ENCODE measurements at places on chromosomes 1 and 21. TPM values are rescaled to one million over a fixed set of nuclear protein-coding genes. Genes with fewer than 3 reads are reported as not detected.

- no peak for DNase-seq
These were observed 86.4 kb downstream of the PAX7 start for GRCh38 chr1:18716785-18717678.

GRCh38 chr1:95953015-95953414, 719.0 kb downstream of the RWDD3 start:
- no peak for DNase-seq

DNA sequence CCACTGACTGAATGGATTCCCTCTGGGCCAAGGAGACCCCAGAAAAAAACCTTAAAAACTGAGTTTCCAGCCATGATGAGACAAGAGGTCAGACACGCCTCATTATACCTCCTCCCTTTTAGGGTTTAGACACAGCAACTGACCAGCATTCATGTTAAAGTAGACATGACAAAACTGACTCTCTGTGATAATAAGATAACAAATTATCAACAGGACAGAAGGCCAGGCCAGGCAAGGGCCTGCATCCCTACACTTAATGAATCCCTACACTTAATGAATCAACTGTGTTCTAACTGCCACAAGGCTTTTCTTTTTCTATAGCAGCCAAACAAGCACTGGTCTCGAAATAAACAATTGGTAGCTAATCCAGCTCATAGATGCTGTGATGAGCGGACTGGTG, 33.3 kb upstream of the FAM89A start:
- no peak for DNase-seq

PI4KB gene
- 66.8 TPM for total RNA-seq

ELOVL1 gene
- total RNA-seq, result 54.1 TPM

DNA sequence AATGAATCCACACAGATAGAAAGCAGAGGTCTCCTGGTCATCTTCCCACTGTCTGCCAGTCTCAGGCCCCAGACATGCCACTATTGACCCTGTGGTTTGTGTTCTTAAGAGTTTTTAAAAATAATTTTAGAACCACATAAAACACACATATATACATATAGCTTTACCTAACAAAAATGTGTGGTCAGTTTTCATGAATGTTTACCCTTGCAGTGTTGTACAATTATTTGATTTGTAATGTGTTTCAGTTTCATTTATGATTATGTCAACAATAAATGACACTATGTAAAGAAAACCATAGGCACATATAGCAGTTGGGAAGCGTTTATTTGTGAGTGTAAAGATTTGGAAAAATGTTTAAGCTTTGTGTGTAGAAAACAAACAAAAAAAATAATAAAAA, 17.1 kb downstream of the CHAF1B start:
- DNase-seq, result no peak

LMOD1 gene
- 10.2 TPM for total RNA-seq

OPRD1 gene
- not detected for total RNA-seq

- no peak for DNase-seq
These were observed 83.9 kb downstream of the FASLG start for GRCh38 chr1:172742599-172743500.

- no peak for DNase-seq
These were observed 12.9 kb downstream of the NRIP1 start for GRCh38 chr21:15051644-15052458.

- DNase-seq, result peak; percentile 48
These were observed 45.3 kb upstream of the EDN2 start for GRCh38 chr1:41529621-41530395.

VWA5B1 gene
- not detected for total RNA-seq

- peak; percentile 37 for DNase-seq
These were observed 34.1 kb downstream of the CDCP2 start for GRCh38 chr1:54118704-54119103.

DNA sequence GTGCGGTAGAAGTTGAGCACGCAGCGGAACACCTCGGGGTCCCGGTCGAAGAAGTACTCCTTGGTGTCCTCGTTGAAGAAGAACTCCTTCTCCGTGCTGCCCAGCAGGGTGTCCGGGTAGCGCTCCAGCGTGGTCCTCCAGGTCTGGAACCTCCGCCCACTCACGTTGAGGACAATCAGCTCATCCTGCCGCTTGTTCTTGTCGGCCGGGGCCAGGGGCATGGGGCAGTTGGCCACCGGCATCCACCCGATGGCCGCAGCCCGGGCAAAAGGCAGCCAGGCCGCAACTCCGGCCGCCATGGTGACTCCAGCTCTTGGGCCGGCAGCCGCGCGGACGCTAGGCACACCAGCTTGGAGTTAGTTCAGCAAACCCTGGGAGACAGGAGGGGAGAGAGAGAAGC, 7.0 kb downstream of the KCND3 start:
- no peak for DNase-seq

DNA sequence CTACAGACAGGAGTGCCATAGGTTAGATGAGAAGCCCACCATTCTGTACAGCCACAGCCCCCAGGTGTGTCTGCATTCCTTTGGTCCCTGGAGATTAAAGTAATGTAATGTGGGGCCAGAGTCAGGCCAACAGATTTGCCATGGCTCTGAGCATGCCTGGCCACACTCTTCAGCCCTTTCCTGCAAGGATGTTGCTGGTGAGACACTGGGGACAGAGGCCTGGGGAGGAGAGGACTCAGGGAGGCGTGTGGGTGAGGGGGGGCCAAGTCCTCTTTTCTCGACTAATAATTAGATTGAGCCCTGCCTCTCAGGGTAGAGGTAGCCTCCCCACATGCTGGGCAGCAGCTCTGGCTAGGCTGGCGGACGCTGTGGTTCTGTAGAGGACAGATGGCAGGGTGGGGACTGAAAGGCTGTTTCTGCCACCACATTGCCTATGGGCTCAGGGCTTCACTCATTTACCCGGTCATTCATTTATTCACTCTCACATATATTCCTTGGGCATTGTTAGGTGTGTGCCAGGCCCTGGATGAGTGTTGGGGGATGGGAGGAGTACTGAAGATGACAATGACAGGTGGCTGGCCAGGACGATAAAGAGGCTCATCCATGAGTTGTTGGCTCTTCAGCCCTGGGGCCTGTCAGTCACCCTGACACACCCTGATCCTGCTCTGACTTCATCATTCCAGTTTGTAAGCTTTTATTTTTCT, 7.1 kb upstream of the PRCC start:
- DNase-seq, result no peak

DNA sequence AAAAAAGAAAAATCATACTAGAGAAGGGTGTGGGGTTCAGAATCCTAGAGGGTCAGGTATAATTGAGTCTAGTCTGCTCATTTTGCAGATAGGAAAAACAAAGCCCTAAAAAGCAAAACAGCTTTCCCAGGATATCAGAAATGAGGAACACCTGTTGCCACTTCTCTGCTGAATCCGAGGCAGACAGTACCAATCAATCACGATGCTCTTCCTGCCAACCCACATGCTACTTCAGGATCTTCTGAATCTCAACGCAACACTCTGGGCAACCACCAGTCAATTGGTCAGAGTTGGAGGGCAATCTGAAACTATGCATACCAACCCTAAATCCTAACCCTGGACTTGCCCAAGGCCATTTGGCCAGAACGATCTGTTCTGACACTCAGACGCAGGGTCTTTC, 128.3 kb downstream of the EPHB2 start:
- DNase-seq, result no peak

RGS4 gene
- 3.8 TPM for total RNA-seq

- DNase-seq, result no peak
These were observed 636.4 kb downstream of the PLPP3 start for GRCh38 chr1:55943012-55943411.

PRKACB gene
- total RNA-seq, result 93.0 TPM

KLHDC8A gene
- total RNA-seq, result 0.74 TPM

- DNase-seq, result no peak
These were observed 2.6 kb downstream of the MGST3 start for GRCh38 chr1:165633614-165634013.

DNA sequence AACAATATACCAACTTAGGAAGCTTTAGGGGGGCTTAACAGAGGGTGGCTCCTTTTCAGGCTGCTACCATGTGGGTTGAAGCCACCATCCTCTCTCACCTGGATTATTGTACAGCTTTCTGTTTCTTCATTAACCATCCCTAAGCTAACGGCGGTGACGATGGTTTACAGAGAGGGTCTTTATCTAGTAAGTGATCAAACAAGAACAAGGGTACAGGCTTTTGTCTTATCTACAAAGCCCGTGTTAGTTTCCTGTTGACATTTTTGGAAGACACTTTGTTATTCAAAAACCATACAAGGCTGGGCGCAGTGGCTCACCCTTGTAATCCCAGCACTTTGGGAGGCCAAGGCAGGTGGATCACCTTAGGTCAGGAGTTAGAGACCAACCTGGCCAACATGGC, 20.4 kb downstream of the SLC25A33 start:
- DNase-seq, result no peak

GRCh38 chr1:224259986-224260385, 70.0 kb downstream of the NVL start:
- no peak for DNase-seq

WNT3A gene
- not detected for total RNA-seq

GRCh38 chr1:54111624-54112023, 41.2 kb downstream of the CDCP2 start:
- DNase-seq, result no peak

GRCh38 chr1:51973587-51974474, 16.7 kb downstream of the RAB3B start:
- DNase-seq, result no peak

CYYR1 gene
- 86.9 TPM for total RNA-seq

- peak; percentile 64 for DNase-seq
These were observed 29.2 kb downstream of the POFUT2 start for GRCh38 chr21:45258466-45258865.

DNA sequence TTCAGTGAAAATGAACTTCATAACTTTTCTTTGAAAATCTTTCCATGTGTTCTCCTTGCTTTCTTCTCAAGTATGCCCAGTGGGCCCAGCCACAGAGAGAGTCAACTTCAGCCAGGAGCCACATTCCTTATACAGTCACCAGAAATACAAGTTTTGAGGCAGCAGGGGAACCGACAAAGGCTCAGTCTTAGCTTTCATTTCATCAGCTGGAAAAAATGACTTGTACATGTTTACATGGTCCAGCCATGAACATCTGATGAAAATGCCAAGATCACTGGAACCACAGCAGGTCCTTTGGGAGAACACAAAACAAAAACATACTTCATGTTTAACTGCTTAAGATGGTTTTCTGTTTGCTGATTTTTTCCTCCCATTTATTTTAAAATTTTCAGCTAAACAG, 72.5 kb downstream of the SYDE2 start:
- DNase-seq, result no peak

DNA sequence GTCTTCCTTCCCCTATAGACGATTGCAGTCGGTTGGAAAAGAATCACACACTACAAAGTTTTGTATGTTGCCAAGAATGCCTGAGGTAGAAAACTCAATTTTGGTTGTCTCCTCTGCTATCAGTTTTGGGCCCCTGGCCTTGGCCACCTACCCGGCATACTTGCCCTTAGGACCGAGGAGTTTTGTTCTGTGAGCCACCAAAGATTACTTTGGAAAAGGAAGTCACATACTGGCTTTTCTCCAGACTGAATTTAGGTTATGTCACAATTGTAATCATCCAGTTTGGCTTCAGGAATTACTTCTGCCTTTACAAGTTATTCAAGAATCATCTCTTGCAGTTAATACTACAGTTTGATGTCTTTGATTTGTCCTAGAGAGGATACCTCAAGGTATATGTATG, 71.4 kb downstream of the RGL1 start:
- no peak for DNase-seq

GRCh38 chr1:78715181-78715661, 65.6 kb downstream of the IFI44 start:
- DNase-seq, result no peak

GRCh38 chr1:20187813-20188454, 1.6 kb upstream of the PLA2G2C start:
- no peak for DNase-seq

- DNase-seq, result no peak
These were observed 57.4 kb downstream of the LRRC8D start for GRCh38 chr1:89878256-89878655.

GRCh38 chr1:106223213-106223612, 833.3 kb upstream of the PRMT6 start:
- no peak for DNase-seq

- no peak for DNase-seq
These were observed 17.8 kb upstream of the PTGFR start for GRCh38 chr1:78472851-78473496.

DNA sequence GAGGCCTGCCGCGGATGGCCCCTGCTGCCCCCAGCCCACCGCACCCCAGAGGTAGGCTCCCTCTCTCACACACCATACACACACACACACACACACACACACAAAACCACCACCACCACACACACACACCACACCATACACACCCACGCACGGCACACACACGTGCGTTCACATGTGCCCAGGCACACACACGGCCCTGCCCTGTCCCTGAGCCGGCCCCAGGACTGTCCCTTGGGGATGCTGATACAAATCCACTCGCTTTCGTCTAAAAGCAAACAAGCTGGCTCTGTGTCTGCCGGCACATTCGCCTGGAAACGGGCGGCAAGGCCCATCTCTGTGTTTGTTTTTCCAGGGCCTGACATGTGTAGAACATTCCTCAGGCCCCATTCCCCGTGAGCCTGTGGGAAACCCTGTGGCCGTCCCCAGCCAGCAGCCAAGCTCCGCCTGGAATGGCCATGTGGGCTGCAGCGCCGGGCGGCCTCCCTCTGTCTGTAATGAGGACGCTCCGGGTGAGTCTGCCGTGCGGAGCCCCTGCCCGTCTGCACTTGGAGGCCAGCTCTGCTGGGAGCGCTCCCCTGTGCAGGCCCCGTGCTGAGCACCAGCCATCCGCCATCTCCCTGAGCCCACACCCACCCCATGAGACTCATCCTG, 67.4 kb downstream of the DMRTB1 start:
- no peak for DNase-seq

DNA sequence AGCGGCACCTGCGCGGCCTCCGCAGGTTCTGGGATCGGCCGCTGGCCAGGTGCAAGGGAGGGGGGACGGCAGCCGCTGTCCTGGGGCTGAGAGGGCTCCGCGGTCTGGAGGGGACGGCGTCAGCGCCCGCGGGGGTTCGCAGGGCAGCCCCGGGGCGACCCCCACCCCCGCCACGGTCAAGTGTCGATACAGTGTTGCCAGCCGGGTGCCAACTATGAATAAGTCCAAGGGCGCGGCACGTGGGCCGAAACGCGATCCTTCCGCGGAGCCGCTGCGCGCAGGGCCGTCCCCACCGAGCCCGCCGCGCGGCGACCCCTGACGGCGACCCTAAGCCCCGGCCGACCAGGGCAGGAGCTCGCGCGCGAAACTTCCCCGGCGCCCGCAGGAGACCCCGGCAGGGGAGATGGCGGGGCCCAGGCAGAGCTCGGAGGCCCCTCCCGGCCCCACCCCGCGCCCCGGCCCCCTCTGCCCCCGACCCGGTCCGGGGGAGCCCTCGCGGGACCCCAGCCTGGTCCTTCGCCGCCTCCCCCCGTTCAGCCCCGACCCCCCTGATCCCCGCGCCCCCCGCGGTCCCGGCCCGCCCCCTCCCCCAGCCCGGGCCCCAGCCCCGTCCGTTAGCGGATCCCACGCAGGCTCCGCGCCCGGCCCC, 586 bp upstream of the AGPAT3 start:
- peak; percentile 87 for DNase-seq

DNA sequence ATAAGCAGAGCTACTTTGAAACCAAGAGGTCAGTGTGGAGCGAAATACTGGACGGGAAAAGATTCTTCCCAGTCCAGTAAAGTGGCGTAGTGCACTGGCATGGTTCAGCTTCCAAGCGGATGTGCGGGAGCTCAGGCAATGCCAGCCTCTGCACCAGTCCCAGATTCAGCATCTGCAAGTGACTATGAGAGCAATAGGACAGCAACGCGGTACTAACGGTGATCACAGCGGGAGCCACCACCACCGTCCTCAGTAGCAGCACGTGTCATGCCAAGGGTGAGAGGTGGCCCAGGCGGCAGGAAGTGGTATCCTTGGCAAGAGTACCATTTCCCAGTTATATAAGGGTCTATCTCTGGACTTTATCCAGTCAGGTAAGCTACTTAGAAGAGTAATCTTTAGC, 17.8 kb downstream of the PLD5 start:
- DNase-seq, result no peak

CCT3 gene
- 96.9 TPM for total RNA-seq

Data from spleen (tissue), 13 donors.